ENCODE measurements at places on chromosomes 12 and 14.

DNA sequence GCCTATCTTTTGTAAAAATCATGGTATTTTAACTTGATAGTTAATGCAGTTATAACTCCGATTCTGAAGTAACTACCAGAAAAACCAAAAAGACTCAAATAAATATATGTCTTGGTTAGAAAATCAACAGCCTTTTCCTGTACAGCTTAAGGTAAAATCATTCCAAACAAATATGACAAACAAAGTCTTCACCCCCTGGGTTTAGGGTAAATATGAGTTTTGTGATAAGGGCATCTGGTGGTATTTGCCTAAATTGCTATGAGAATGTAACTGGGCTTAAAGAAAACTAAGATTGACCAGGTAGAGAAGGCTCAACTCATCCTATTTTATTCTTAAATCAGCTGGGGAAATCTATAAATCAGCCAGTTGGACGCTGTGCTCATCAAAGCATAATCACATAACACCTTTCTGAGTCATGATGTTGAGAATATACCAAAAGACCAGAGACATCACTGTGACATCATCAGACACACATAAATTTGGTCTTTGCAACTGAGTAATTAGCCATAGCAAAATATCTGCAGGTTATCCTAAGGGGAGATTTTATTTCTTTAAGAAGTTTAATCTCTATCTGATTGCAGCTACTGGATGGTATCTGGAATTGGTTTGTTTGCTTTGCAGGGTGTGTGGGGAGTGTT is 133.9 kb downstream of the STXBP6 start:
- no peak for DNase-seq

DNA sequence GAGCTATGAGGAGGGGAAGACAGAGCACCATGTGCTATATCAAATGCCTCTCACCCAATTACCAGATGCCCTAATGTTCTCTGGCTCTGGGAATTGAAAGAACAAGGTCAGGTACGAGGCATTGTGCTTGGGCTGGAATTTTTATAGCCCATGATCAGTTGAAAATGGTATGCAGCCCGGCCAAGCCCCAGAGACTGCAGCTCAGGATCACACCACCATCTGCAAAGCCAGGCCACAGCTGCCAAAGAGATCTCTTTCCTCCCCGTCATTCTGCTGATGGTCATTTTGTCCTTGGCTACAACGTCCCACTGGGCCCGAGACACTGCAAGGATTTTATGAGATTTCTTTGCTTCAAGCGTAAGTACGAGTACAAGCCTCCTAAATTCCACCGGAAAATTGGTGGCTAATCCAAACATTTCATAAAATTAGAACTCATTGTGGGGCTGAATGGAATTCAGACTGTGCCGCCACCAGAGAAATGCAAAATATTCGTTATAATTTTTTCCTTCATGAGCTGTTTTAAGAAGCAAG is 15.1 kb downstream of the NUAK1 start:
- no peak for DNase-seq

- DNase-seq = no peak
Measured at GRCh38 chr12:120479458-120479857, 9.9 kb upstream of the SRSF9 start.

- no peak for DNase-seq
Measured at GRCh38 chr14:20400965-20401593, 12.2 kb downstream of the TEP1 start.

DNA sequence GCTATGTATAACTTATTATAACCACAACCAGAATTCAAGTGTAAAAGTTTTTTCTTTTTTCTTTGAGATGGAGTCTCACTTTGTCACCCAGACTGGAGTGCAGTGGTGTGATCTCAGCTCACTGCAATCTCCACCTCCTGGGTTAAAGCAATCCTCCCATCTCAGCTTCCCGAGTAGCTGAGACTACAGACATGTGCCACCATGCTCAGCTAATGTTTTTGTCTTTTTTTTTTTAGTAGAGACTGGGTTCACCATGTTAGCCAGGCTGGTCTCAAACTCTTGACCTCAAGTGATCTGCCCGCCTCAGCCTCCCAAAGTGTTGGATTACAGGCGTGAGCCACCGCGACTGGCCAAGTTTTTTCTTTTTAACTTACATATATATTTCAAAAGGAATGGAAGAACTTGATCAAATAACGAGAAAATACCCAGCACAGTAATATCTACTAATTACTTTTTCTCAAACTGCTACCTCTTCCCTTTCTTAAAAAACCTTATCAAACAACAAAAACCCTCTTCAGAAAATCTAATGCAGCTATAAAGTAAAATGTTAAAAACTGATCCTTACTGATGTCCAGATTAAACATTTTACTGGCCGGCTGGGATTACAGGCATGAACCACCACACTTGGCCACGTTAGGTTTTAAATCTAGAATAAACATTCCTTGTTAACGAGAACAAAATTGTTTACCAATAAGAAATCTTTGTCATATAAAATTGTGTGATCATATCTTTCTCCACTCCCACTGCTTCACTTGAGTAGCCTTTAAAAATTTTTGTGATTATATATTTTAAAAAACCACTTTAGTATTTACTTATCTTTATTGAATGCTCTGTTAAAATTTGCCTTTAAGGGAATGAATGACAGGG is 41.3 kb upstream of the WDR89 start:
- DNase-seq = no peak

DNA sequence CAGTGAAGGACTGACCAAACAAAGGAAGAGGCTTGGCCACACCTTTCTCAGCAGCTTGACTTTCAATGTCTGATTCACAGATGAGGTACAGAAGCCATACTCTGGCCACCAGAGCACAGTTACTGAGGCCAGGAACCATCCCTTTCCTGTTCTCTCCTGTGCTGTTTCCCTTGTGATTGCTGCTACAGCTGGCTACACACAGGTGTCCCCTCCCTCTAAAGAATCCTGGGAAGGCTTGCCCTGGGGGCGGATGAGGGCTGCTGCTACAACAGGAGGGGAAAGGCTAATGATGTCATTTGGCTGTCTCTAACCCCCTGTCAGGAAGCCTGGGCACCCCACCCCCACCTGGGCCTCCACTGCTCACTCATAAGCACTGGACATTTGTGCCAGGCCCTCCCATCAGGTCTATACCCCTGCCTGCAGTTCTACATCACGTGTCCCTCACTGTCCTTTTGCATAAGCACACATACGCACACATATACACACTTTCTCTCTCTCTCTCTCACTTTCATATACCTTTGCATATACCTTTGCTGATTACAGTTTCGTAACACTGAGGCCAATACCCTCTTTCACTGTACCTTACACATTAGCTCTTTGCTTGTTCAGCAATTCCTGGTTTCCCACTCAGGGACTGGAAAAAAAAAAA is 41.4 kb downstream of the PRPF40B start:
- no peak for DNase-seq

GRCh38 chr14:53517270-53517960 is 364.3 kb upstream of the DDHD1 start:
- no peak for DNase-seq

DNA sequence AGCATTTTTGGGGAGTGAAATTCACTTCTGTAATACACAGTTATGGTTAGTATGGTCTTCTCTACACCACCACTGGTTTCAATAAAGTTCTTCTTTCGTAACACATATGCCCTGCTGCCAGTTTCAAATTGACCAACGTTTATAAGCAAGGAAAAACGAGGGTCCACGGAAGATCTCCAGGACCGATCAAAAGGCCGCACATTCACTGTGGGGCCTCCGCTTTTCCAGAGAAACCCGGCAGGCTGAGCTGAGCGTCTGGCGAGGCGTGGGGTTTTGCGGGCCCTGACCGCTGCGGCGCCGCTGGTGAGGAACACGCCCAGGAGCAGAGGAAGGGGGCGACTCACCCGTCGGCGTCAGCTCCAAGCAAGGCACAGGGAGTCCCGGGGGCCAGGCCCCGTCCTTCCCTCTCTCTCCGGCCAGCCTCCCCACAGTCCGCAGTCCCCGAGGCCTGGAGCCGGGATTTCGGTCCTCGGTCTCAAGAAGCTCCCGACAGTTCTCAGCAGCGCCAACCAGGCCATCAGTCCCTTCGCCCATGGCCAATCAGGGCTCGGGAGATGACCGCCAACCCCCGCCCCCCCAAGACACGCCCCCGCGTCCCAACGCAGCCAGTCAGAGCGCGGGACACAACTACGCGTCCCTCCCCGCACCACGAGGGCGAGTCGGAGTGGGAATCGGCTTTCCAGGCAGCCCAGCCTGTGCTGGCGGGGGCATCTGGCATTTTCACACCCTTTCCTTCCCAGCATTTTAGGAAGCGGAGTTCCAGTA is at the start of gene MTERF2:
Gene MTERF2, minus strand, starts transcription at position 522 of the 765 bp plus-strand sequence. CDS start 8,432 bp downstream, outside the sequence.
- DNase-seq = peak; percentile 80

GRCh38 chr14:94772548-94772947 is 2.6 kb upstream of the GSC start:
- no peak for DNase-seq

DNA sequence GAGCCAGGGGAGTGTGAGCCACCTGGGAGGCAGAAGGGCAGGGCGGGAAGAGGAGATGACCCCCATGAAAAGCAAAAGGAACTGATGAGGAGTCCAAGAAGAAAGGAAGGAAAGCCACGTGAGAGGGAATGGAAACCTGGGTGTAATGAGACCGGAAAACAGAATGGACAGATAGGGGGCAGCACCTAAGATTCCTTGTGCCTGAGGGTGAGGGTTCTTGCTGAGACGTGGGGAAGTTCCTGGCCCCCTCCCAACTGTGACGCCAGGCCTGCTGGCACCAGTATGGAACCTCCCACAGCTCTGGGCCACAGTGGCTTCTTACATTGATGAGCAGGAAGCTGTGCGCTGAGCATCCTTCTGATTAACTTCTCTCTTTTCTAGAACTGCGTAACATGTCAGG is 30.8 kb downstream of the TTC7B start:
- no peak for DNase-seq

Measured in AG09319 (cell line).